ENCODE measurements at places on chromosomes 2 and 18.

GRCh38 chr2:240992572-240993291, 5.7 kb upstream of the SNED1 start:
- H3K4me1 ChIP-seq = no peaks in the 10 kb centered on the region
- H3K36me3 ChIP-seq = no peaks in the 10 kb centered on the region
- no peak overlapping the region for H3K27ac ChIP-seq
- H3K4me3 ChIP-seq = no peak overlapping the region
- H3K27me3 ChIP-seq = peaks cover 7% of the 10 kb centered on the region

DNA sequence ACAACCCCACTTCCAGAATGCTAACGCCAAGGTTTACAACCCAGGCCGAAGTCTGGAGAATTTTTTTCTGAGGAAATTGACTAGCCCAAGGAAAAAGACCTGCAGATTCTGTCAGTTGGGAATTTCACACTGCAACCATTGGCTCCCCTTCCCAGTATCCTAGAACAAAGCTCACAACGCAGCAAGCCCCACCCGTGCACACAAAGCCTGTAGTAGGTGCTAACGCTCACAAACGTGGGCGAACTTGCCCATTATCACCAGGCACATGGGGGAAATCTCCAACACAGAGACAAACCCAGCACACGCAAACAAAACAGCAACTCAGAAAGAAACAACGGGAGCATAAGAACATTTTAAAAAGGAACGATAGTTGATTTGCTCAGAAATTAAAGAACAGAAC, 265.1 kb downstream of the EIPR1 start:
- no peaks in the 10 kb centered on the region for H3K27me3 ChIP-seq
- H3K27ac ChIP-seq = no peak overlapping the region
- no peaks in the 10 kb centered on the region for H3K4me1 ChIP-seq
- no peak for DNase-seq
- H3K36me3 ChIP-seq = no peaks in the 10 kb centered on the region
- no peak overlapping the region for H3K4me3 ChIP-seq

DNA sequence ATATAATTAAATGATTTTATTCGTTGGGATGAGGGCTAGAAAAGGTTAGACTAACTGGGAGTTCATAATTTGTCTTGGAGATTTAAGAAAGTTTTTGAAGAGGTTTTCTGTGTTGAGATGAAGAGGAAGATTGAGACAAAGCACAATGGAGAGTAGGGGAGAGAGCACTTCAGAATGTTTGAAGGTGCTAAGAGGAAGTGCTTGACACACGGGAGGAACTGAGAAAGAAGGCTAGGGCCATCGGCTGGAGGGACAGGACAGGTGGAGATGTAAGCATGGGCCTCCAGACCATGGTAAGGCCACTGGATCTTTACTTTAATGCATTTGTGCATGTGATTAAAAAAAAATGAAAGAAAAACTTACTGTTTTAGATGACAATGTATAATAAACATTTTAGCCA, 31.5 kb downstream of the GREB1L start:
- no peak overlapping the region for H3K27ac ChIP-seq
- H3K36me3 ChIP-seq = no peaks in the 10 kb centered on the region
- DNase-seq = no peak
- H3K27me3 ChIP-seq = no peaks in the 10 kb centered on the region

GRCh38 chr2:171480908-171481307, 41.4 kb upstream of the CYBRD1 start:
- H3K4me3 ChIP-seq = no peak overlapping the region
- peaks cover 28% of the 10 kb centered on the region for H3K36me3 ChIP-seq
- peaks cover 10% of the 10 kb centered on the region for H3K4me1 ChIP-seq
- no peak for DNase-seq

DNA sequence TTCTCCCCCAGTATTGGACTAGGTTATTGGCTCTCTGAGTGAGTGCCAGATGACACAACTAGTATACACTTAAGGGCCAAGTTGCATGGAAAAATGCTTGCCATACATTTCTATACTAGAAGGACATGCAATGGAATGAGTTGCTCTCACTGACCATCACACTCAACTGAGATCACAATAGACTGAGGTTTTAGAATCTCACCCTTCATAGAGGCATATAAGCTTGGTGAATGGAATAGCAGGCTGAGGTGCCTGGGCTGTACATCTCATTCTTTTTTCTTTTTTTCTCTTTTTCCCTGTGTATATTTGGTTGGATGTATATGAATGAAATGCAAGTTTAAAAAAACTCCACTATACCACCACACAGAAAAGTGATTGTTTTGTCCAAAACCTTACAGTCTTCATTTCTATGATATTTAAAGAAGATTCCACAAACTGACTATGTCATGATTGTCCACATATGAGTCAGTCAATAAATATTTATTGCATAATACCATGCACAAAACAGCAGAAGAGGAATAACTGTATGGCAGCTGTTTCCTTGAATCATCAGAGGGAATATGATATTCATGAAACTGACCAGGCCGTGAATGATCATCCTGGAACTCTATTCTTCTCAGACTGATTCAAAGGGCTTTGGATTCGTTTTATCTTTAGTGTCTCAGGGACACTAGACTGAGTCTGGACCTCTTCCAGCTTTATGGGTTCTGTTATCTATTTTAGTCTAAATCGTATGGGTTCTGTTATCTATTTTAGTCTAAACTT, 122.6 kb upstream of the STK17B start:
- no peaks in the 10 kb centered on the region for H3K27me3 ChIP-seq
- DNase-seq = no peak
- no peak overlapping the region for H3K27ac ChIP-seq
- H3K4me3 ChIP-seq = no peak overlapping the region

- H3K4me3 ChIP-seq = no peak overlapping the region
- H3K4me1 ChIP-seq = peaks cover 51% of the 10 kb centered on the region
- H3K27me3 ChIP-seq = no peaks in the 10 kb centered on the region
- no peak for DNase-seq
These were observed 6.0 kb downstream of the MAP3K2 start for GRCh38 chr2:127381762-127382161.

GRCh38 chr2:198700319-198700718, 757.4 kb downstream of the SATB2 start:
- H3K4me1 ChIP-seq = no peaks in the 10 kb centered on the region
- no peak for DNase-seq
- no peak overlapping the region for H3K4me3 ChIP-seq
- H3K27me3 ChIP-seq = no peaks in the 10 kb centered on the region
- H3K36me3 ChIP-seq = no peaks in the 10 kb centered on the region

DNA sequence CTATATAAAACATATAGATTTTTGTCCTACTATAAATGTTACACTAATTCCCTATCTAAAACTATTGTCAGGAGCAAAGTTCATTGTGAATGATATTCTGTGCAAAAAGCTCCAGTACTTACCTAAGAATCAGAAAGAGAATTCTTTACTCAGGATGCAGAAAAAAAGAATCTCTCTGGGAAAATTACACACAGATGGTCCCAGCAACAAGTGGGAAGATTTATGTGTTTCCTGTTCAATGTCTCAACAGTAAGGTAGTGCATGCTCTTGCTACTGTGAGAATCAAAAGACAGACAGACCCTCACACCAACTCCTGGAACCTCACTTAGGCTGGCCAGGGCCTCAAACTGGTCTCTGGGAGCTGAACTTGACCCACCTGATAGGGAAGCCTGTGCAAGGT, 11.2 kb upstream of the NAPG start:
- DNase-seq = no peak
- H3K4me3 ChIP-seq = no peak overlapping the region
- no peak overlapping the region for H3K27ac ChIP-seq
- peaks cover 29% of the 10 kb centered on the region for H3K27me3 ChIP-seq

DNA sequence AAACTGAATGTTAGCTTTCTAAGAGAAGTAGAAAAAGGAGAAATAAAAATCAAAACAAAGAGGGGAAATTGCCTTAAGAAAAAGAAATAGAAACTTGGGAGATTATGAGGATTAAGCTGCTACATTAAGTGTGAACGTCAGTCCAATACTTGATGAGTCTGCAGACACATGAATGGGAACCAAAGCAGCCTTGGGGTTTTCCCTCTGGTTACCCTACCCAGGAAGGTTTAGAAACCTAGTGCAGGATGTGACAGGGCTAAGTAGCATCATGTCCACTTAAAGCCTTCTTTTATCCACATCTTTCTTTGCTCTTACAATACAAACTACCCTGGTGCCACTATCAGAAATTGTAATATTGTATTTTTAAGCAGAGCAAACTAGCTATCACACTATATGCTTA, 22.3 kb downstream of the SLC35F5 start:
- peaks cover 12% of the 10 kb centered on the region for H3K36me3 ChIP-seq
- no peak for DNase-seq
- H3K27ac ChIP-seq = no peak overlapping the region
- no peak overlapping the region for H3K4me3 ChIP-seq
- H3K4me1 ChIP-seq = peaks cover 6% of the 10 kb centered on the region
- H3K27me3 ChIP-seq = no peaks in the 10 kb centered on the region

GRCh38 chr2:39541011-39541930, 104.2 kb upstream of the MAP4K3 start:
- H3K4me3 ChIP-seq = no peak overlapping the region
- no peaks in the 10 kb centered on the region for H3K4me1 ChIP-seq
- H3K27me3 ChIP-seq = peaks cover 3% of the 10 kb centered on the region
- DNase-seq = no peak
- H3K36me3 ChIP-seq = no peaks in the 10 kb centered on the region

GRCh38 chr2:179440642-179441251, 176.1 kb upstream of the SESTD1 start:
- peaks cover 25% of the 10 kb centered on the region for H3K27me3 ChIP-seq
- H3K4me1 ChIP-seq = no peaks in the 10 kb centered on the region
- no peak for DNase-seq
- no peak overlapping the region for H3K4me3 ChIP-seq
- H3K36me3 ChIP-seq = no peaks in the 10 kb centered on the region

- H3K4me1 ChIP-seq = no peaks in the 10 kb centered on the region
- no peaks in the 10 kb centered on the region for H3K27me3 ChIP-seq
- H3K4me3 ChIP-seq = no peak overlapping the region
- no peak for DNase-seq
- no peaks in the 10 kb centered on the region for H3K36me3 ChIP-seq
- H3K27ac ChIP-seq = no peak overlapping the region
These were observed 118.1 kb upstream of the FN1 start for GRCh38 chr2:215553946-215554345.

DNA sequence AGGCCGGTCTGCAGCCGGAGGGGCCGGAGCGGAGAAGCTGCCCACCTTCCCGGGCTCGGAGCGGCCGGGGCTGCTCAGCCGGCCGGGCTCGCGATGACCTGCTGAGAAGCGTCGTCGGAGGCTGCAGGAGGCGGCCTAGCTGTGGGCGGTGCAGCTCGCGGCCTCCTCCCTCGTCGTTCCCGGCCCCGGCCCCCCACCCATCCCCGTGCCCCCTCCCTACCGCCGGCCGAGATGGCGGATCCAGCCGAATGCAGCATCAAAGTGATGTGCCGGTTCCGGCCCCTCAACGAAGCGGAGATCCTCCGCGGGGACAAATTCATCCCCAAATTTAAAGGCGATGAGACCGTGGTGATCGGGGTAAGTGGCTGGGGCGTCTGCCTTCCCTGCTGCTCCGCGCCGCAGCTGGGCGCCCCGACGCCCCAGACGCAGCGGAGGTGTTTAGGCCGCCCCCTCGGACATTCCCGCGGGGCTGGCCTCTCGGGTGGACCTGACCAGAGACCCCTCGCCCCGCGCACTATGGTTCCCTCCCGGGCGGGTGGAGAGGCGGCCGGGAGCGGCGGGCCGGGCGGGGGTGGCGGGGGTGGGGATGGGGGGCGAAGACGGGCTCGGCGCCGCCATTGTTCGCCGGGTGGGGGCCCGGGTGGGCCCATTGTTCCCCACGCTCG, 492 bp downstream of the KIF5C start:
- DNase-seq = no peak
- H3K4me1 ChIP-seq = peaks cover 11% of the 10 kb centered on the region
- peak overlapping the region; percentile 77 for H3K4me3 ChIP-seq
- peaks cover 32% of the 10 kb centered on the region for H3K27me3 ChIP-seq
- H3K36me3 ChIP-seq = peaks cover 2% of the 10 kb centered on the region
- H3K27ac ChIP-seq = no peak overlapping the region

- peaks cover 18% of the 10 kb centered on the region for H3K27me3 ChIP-seq
- no peak overlapping the region for H3K27ac ChIP-seq
- H3K4me3 ChIP-seq = no peak overlapping the region
- DNase-seq = no peak
These were observed 14.3 kb upstream of the TRIB2 start for GRCh38 chr2:12702168-12703121.

GRCh38 chr2:202574541-202574940, 60.2 kb upstream of the FAM117B start:
- no peak overlapping the region for H3K27ac ChIP-seq
- no peak overlapping the region for H3K4me3 ChIP-seq
- H3K36me3 ChIP-seq = no peaks in the 10 kb centered on the region
- DNase-seq = no peak
- no peaks in the 10 kb centered on the region for H3K27me3 ChIP-seq

- H3K27me3 ChIP-seq = no peaks in the 10 kb centered on the region
- no peak overlapping the region for H3K27ac ChIP-seq
- H3K4me1 ChIP-seq = peaks cover 26% of the 10 kb centered on the region
- H3K4me3 ChIP-seq = no peak overlapping the region
- no peak for DNase-seq
These were observed 301.9 kb downstream of the ZEB2 start for GRCh38 chr2:144217853-144218633.
